ENCODE measurements at places on chromosomes 13 and 19.

GRCh38 chr13:74975111-74975510 is 506.9 kb downstream of the TBC1D4 start:
- no peak overlapping the region for H3K4me3 ChIP-seq
- no peaks in the 10 kb centered on the region for H3K4me1 ChIP-seq
- H3K27me3 ChIP-seq = no peaks in the 10 kb centered on the region
- H3K27ac ChIP-seq = no peak overlapping the region

GRCh38 chr19:13068085-13068846 is 34.4 kb downstream of the LYL1 start:
- H3K27ac ChIP-seq = no peak overlapping the region
- H3K4me3 ChIP-seq = no peak overlapping the region
- peaks cover 65% of the 10 kb centered on the region for H3K27me3 ChIP-seq
- no peaks in the 10 kb centered on the region for H3K4me1 ChIP-seq

DNA sequence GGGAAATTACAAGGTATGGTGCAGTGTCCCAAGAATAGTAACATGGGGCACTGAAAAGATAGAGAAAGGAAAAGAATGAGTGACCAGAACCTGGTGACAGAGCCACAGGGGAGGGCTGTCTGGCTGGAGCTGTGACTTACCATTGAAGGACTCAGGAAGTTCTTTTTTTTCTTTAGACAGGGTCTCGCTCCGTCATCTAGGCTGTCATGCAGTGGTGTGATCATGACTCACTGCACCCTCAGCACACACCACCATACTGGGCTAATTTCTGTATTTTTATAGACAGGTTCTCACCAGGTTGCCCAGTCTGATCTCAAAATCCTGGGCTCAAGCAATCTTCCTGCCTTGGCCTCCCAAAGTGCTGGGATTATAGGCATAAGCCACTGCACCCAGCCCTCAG is 8.8 kb upstream of the CPB2 start:
- no peaks in the 10 kb centered on the region for H3K4me1 ChIP-seq
- H3K4me3 ChIP-seq = no peak overlapping the region
- no peaks in the 10 kb centered on the region for H3K36me3 ChIP-seq
- no peak overlapping the region for H3K27ac ChIP-seq

GRCh38 chr19:16367261-16367683 is 42.6 kb downstream of the KLF2 start:
- no peaks in the 10 kb centered on the region for H3K36me3 ChIP-seq
- H3K27ac ChIP-seq = no peak overlapping the region
- no peak overlapping the region for H3K4me3 ChIP-seq
- H3K27me3 ChIP-seq = no peaks in the 10 kb centered on the region
- H3K4me1 ChIP-seq = no peaks in the 10 kb centered on the region

DNA sequence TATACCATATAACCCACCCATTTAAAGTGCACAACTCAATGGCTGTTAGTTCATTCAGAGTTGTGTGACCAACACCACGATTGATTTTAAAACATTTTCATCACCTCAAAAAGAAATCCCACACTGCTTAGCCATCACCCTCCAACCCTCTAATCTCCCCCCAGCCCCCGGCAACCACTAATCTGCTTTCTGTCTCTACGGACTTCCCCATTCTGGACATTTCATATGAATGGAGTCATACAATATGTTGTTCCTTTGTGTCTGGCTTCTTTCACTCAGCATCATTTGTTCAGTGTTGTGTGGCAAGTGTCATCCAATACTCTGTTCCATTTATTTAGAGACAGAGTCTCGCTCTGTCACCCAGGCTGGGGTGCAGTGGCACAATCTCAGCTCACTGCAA is 4.0 kb upstream of the PNMA8B start:
- H3K4me1 ChIP-seq = no peaks in the 10 kb centered on the region
- H3K27ac ChIP-seq = no peak overlapping the region
- no peaks in the 10 kb centered on the region for H3K36me3 ChIP-seq
- no peak for DNase-seq
- peaks cover 28% of the 10 kb centered on the region for H3K27me3 ChIP-seq

- H3K27me3 ChIP-seq = no peaks in the 10 kb centered on the region
- H3K36me3 ChIP-seq = peaks cover 82% of the 10 kb centered on the region
- H3K27ac ChIP-seq = no peak overlapping the region
- H3K4me3 ChIP-seq = no peak overlapping the region
- no peaks in the 10 kb centered on the region for H3K4me1 ChIP-seq
- peak; percentile 38 for DNase-seq
Observed at GRCh38 chr19:36547001-36547732, 19.1 kb upstream of the ZNF260 start.

- no peak for DNase-seq
- H3K36me3 ChIP-seq = 0 out of 2 replicates have a peak, but pooled peaks cover 19% of the 10 kb centered on the region
- H3K4me1 ChIP-seq = no peaks in the 10 kb centered on the region
- H3K4me3 ChIP-seq = no peak overlapping the region
- H3K27me3 ChIP-seq = no peaks in the 10 kb centered on the region
Observed at GRCh38 chr19:39470724-39471339, 9.8 kb upstream of the TIMM50 start.

DNA sequence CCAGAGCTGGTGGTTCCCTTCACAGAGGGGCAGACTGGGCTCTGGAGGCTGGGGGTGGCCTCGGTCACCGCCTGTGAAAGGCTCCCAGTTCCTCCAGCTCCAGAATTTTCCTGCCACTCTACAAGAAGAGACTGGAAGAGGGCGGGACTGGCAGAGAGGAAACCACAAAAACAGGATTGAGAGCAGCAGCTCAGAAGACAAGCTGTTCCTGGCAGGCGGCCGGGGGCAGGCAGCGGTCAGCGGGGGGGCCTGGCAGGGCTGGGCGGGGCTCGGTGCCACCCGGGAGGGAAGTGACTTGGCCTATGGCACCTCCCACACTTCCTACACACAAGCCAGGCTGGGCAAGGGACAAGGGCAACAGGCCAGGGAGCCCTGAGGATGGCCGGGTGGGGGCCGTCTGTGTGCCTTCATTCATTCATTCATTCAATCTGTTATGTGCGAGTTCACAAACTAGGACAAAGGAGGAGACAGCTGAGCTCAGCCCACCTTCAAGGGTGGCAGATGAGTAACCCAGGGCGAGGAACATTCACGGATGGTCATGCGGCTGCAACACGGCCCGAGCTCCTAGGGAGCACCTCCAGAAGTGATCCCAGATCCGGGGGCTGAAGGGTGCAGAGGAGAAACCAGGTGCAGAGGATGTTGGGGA is 16.9 kb upstream of the BTBD2 start:
- H3K4me3 ChIP-seq = peak overlapping the region; percentile 40
- no peaks in the 10 kb centered on the region for H3K36me3 ChIP-seq
- peak; percentile 94 for DNase-seq
- peaks cover 25% of the 10 kb centered on the region for H3K4me1 ChIP-seq
- H3K27ac ChIP-seq = peak overlapping the region; percentile 78
- no peaks in the 10 kb centered on the region for H3K27me3 ChIP-seq

- no peaks in the 10 kb centered on the region for H3K27me3 ChIP-seq
- DNase-seq = no peak
- no peaks in the 10 kb centered on the region for H3K4me1 ChIP-seq
- H3K27ac ChIP-seq = no peak overlapping the region
- no peaks in the 10 kb centered on the region for H3K36me3 ChIP-seq
- H3K4me3 ChIP-seq = no peak overlapping the region
Observed at GRCh38 chr13:47480951-47481350, 520.1 kb downstream of the SUCLA2 start.

DNA sequence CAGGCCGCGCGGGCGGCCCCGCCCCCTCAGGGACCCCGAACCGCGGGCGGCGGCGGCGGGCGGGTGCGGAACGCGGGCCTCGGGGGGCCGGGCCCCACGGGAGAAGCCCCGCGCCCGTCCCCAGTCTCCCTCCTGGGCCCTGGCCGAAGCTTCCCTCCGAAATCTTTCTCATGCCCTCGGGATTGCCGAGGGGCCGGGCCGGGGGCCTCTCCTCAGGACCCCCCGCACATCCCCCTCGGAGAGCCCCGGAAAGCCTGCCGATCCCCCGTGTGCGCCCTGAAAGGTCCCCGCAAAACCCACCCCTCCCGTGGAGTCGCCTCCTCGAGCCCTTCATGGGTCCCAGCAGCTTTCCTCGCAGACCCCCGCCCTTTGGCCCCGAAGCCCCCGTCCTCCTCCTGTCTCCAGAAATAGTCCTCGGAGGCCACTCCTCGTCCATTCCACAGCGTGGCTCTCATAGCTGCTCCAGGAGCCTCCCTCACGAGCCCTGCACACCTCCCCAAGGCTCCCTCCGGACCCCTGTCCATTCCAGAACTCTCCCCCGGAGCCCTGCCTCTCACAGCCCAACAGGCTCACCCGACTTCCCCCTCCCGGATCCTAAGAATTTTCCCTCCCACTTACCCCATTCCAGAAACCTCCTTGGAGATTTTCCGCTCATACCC is 555 bp downstream of the SAMD4B start:
- 0 out of 2 replicates have a peak, but pooled peaks cover 10% of the 10 kb centered on the region for H3K36me3 ChIP-seq
- no peak overlapping the region for H3K27ac ChIP-seq
- no peak for DNase-seq
- peaks cover 16% of the 10 kb centered on the region for H3K4me1 ChIP-seq

GRCh38 chr13:38518328-38518727 is 168.5 kb upstream of the FREM2 start:
- no peak overlapping the region for H3K4me3 ChIP-seq
- H3K27ac ChIP-seq = no peak overlapping the region
- no peaks in the 10 kb centered on the region for H3K27me3 ChIP-seq
- no peaks in the 10 kb centered on the region for H3K36me3 ChIP-seq
- no peaks in the 10 kb centered on the region for H3K4me1 ChIP-seq
- no peak for DNase-seq

DNA sequence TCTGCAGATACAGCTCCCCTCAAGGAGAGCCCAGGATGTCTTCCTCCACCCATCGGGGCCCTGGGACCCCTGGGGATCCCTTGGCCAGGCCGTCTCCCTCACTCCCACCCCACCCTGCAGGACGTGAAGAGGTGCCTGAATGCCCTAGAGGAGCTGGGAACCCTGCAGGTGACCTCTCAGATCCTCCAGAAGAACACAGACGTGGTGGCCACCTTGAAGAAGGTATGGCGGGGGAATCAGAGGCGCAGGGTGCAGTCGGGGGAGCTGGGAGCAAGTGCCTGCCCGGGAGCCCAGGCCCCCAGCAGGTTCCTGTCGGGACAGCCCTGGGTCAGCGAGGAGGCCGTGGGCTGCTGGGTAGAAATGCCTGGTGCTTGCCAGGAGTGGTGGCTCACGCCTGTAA is 19.6 kb downstream of the PLIN4 start:
- no peak for DNase-seq
- no peaks in the 10 kb centered on the region for H3K27me3 ChIP-seq
- no peaks in the 10 kb centered on the region for H3K4me1 ChIP-seq
- no peak overlapping the region for H3K27ac ChIP-seq

GRCh38 chr13:21703846-21704245 is 33.0 kb downstream of the FGF9 start:
- no peak overlapping the region for H3K27ac ChIP-seq
- peaks cover 70% of the 10 kb centered on the region for H3K27me3 ChIP-seq
- H3K4me1 ChIP-seq = no peaks in the 10 kb centered on the region
- DNase-seq = no peak
- H3K4me3 ChIP-seq = no peak overlapping the region
- H3K36me3 ChIP-seq = no peaks in the 10 kb centered on the region

DNA sequence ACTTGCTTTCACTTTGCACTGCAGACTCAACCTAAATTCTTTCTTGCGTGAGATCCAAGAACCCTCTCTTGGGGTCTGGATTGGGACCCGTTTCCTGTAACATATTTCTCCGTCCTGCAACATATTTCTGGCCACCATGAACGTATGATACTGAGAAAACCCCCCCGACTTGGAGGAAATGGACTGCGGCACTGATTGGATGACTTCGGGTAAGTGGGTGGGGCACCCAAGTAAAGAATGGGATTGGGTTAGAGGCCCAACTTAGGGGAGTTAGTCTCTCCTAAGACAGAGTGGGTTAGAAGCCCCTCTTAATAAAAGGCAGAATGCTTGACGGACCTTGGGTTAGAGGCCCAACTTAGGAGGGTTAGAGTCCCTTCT is 690.4 kb downstream of the UQCRFS1 start:
- H3K27me3 ChIP-seq = peaks cover 55% of the 10 kb centered on the region
- H3K27ac ChIP-seq = no peak overlapping the region
- H3K4me1 ChIP-seq = no peaks in the 10 kb centered on the region
- no peak for DNase-seq
- no peak overlapping the region for H3K4me3 ChIP-seq

- no peak overlapping the region for H3K27ac ChIP-seq
- H3K4me1 ChIP-seq = no peaks in the 10 kb centered on the region
- no peaks in the 10 kb centered on the region for H3K27me3 ChIP-seq
- no peak for DNase-seq
Observed at GRCh38 chr19:6458695-6459261, 814 bp downstream of the SLC25A23 start.

DNA sequence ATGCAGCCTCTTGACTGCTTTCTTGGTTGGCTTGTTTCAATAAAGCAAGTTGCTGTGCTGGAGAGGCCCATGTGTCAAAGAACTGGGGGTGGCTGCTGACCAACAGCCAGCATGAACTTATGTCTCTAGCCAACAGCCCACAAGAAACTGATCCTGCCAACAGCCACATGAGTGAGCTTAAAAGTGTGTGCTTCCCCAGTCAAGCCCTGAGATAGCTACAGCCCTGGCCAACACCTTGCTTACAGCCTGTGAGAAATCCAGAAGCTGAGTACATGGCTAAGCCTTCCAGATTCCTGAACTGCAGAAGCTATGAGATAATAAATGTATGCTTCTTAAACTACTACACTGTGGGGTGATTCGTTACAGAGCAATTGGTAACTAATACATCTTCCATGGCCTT is 38.9 kb upstream of the IPO5 start:
- H3K27ac ChIP-seq = no peak overlapping the region
- no peak overlapping the region for H3K4me3 ChIP-seq
- H3K36me3 ChIP-seq = no peaks in the 10 kb centered on the region
- H3K27me3 ChIP-seq = no peaks in the 10 kb centered on the region
- no peak for DNase-seq
- no peaks in the 10 kb centered on the region for H3K4me1 ChIP-seq

Data from PC-9 (cell line).